Stimulated activated CD4-positive, alpha-beta T cell treated with anti-CD3 and anti-CD28 coated beads, Interleukin-1b, Interleukin-23, amount 100 ng/mL, for 1 hour (primary cell): ENCODE measurements at places on chromosomes 2 and 18.

GRCh38 chr2:104872866-104873688 is 19.2 kb downstream of the POU3F3 start:
- no peak for DNase-seq

- DNase-seq = no peak
These were observed 295 bp upstream of the MTX2 start for GRCh38 chr2:176268976-176269318.

- DNase-seq = no peak
These were observed 239.5 kb downstream of the CNTNAP5 start for GRCh38 chr2:124264551-124265091.

- no peak for DNase-seq
These were observed 225.8 kb upstream of the SIX3 start for GRCh38 chr2:44715671-44716081.

GRCh38 chr2:200177971-200178911 is 128.3 kb upstream of the SPATS2L start:
- no peak for DNase-seq

DNA sequence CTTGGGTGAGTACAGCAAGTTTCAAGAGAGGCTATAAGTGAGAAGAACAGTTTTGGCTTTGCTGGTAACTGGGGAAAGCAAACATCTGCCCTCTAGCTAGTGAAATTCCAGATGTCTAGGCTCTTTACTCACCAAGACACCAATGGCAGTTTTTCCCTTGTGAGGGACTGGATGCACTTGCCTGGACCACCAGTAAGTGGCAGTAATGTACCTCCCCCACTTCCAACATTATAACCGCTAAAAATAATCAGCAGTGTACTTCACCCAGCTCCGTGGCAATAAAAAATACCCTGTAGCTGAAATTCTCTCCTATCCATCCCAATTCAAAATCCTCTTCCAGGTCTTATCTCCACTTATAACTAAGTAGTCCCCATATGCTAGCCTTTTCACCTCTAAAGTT is 383.9 kb downstream of the ARHGAP15 start:
- DNase-seq = no peak

DNA sequence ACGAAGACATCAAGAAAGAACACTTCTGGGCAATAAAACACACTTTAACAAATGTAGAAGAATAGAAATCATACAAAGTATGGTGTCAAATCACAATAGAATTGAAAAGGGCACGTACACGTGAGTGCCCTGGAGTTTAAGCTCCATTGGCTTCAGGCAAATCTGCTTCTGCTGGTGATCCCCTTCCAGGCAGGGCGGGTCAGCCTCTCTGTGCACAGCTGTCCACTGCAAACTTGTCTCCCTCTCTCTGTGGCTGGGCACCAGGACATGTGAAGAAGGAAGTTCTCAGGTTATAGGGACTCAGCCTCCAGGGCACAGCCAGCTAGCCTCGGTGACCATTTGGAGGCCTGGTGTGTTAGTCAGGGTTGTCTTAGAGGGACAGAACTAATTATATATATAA is 66.0 kb downstream of the ST3GAL5 start:
- no peak for DNase-seq

DNA sequence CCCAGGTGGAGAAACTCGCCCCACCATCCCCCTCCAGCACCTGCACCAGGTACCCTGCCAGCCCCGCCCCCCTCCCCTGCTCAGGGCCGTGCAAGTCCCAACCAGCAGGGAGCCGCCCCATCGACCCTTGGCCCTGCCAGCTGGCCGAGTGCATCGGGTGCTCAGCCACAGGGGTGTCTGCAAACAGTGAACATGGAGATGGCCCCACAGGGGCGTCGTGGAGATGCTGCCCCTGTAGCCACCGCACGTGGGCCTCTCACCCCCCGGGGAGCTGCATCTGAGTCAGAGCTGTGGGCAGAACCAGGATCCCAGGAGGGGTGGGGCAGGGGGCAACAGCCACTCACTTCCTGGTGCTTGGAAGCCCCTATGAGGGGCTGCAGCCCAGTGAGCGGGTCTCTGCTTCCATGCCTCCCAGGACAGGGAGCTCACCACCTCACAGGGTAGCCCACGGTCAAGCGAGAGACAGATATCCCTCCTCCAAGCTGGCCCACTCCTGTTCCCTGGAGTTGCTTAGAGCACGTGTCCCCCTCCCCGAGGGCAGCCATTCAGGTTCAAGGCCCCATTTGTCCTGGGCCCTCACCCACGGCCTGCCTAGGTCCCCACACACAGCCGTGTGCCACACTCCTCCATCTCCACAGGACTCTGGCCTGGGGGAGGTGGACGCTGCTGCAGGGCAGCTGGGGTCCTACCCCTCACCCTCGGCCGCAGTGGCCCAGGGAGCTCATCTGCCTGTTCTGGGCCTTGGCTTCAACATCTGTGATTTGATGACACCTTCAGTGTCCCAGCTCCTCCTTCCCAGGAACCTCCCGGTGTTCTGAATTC is 1.1 kb upstream of the MAB21L4 start:
- DNase-seq = no peak

- DNase-seq = no peak
These were observed 211.7 kb upstream of the REV1 start for GRCh38 chr2:99701503-99701902.

- no peak for DNase-seq
These were observed 500.9 kb downstream of the FBXO15 start for GRCh38 chr18:73646772-73647171.

GRCh38 chr2:177740700-177741099 is 331.9 kb downstream of the PDE11A start:
- DNase-seq = no peak

GRCh38 chr2:66699793-66700676 is 265.1 kb downstream of the MEIS1 start:
- no peak for DNase-seq
